ENCODE measurements at places on chromosomes 4 and X.

GRCh38 chrX:11241720-11242119 is 51.5 kb upstream of the AMELX start:
- DNase-seq = no peak

DNA sequence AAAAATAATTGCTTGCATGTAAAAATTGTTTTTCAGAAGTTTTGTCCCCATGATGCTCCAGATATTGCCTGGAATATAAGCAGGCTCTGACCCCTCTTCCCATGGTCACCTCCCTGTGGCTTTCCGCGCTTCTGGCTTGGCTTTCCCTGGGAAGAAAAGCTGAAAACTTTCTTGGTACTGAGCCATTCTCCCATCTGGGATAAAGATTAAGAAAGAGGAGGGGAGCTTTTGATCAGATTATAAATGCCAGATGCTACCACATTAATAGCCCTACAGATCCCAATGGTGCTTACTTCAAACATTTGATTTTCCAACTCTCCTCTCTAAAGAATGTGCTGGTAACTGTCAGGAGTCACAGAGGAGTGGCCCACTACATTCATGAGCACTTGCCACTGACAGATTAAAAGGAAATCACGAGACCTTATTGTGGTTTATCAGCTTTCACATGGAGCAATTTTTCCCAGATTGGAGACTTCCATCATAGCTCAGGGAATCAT is 54.4 kb upstream of the GAB1 start:
- no peak for DNase-seq

GRCh38 chrX:4754878-4755604 is 1041.6 kb upstream of the PRKX start:
- DNase-seq = no peak

DNA sequence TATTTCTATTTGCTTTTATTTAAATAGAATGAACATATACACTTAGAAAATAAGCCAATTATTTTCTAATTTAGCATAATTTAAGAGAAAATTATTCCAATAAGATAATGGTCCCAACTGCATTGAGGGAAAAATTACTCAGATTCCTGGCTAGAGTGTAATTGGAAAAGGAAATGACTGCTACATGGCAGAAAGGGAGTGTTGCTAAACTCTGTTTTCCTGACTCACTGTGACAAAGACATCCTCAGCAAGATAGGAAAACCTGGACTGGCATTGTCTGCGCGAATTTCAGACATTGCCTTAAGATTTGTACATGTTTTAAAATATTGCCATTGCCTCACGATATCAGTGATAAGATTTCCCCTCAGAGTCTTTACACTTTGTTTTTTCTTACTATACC is 8.2 kb downstream of the TNIP3 start:
- DNase-seq = no peak

DNA sequence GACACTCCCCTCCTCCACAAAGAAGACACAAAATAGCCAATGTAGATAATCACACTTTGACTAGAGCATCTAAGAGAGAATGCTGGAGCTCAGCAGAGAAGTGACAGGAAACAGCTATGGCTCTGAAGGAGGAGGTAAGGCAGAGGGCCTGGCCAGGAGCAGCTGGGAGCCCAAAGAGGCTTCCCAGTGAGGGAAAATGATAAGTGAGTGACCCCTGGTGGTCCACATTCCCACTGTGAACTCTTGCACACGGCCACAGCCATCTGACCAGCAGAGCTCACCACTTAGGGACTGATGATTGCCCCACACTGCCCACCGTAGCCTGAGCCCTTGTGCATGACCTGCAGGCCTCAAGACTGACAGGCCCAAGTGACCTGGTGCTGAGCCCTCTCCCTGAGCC is 162.7 kb upstream of the GALNTL6 start:
- DNase-seq = no peak
